ENCODE measurements at places on chromosomes 13 and 19. TPM values are rescaled to one million over a fixed set of nuclear protein-coding genes. Genes with fewer than 3 reads are reported as not detected.
A peak's percentile ranks its signal among the peaks of the same experiment; 100 is the strongest.

GRCh38 chr13:98771838-98772611 lies 19.6 kb upstream of the SLC15A1 start:
- no peaks in the 10 kb centered on the region for H3K4me1 ChIP-seq
- no peaks in the 10 kb centered on the region for H3K36me3 ChIP-seq
- H3K27ac ChIP-seq = no peak overlapping the region
- H3K4me3 ChIP-seq = no peak overlapping the region
- H3K27me3 ChIP-seq = no peaks in the 10 kb centered on the region
- DNase-seq = no peak

GRCh38 chr13:100473087-100473486 lies 115.5 kb downstream of the GGACT start:
- no peaks in the 10 kb centered on the region for H3K27me3 ChIP-seq
- no peak overlapping the region for H3K27ac ChIP-seq
- DNase-seq = no peak
- no peak overlapping the region for H3K4me3 ChIP-seq
- H3K4me1 ChIP-seq = no peaks in the 10 kb centered on the region

DNA sequence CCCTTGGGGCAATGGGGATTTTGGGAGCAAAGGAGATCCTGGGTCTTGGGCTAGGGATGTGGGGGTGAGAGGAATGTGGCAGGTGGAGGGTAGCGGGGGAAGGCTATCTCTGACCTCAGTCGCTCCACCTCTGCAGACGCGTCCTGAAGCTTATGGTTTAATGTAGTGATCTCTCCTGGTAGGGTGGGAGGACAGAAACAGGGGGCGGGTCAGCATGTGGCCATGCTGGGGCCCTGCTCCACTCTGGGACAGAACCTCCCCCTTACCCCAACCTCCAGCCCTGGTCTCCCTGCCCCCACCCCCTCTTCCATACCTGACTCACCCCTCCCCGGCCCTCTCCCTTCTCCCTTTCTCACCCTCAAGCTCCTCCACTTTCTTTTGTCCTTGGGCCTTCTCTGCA lies 1.4 kb downstream of the BST2 start:
- no peaks in the 10 kb centered on the region for H3K36me3 ChIP-seq
- H3K27me3 ChIP-seq = no peaks in the 10 kb centered on the region
- no peak for DNase-seq
- H3K27ac ChIP-seq = peak overlapping the region; percentile 87
- peak overlapping the region; percentile 57 for H3K4me3 ChIP-seq

- no peaks in the 10 kb centered on the region for H3K36me3 ChIP-seq
- no peak for DNase-seq
- no peak overlapping the region for H3K27ac ChIP-seq
- H3K4me1 ChIP-seq = no peaks in the 10 kb centered on the region
- H3K27me3 ChIP-seq = no peaks in the 10 kb centered on the region
Measured at GRCh38 chr13:85985797-85986196, 186.6 kb upstream of the SLITRK6 start.

- no peaks in the 10 kb centered on the region for H3K27me3 ChIP-seq
- DNase-seq = no peak
- H3K4me3 ChIP-seq = no peak overlapping the region
- H3K4me1 ChIP-seq = no peaks in the 10 kb centered on the region
Measured at GRCh38 chr19:33403973-33404304, 30.4 kb downstream of the CEBPG start.

- no peak overlapping the region for H3K4me3 ChIP-seq
- no peaks in the 10 kb centered on the region for H3K27me3 ChIP-seq
- no peak for DNase-seq
- no peak overlapping the region for H3K27ac ChIP-seq
- no peaks in the 10 kb centered on the region for H3K4me1 ChIP-seq
Measured at GRCh38 chr19:40357640-40358039, 9.1 kb downstream of the PLD3 start.

DNA sequence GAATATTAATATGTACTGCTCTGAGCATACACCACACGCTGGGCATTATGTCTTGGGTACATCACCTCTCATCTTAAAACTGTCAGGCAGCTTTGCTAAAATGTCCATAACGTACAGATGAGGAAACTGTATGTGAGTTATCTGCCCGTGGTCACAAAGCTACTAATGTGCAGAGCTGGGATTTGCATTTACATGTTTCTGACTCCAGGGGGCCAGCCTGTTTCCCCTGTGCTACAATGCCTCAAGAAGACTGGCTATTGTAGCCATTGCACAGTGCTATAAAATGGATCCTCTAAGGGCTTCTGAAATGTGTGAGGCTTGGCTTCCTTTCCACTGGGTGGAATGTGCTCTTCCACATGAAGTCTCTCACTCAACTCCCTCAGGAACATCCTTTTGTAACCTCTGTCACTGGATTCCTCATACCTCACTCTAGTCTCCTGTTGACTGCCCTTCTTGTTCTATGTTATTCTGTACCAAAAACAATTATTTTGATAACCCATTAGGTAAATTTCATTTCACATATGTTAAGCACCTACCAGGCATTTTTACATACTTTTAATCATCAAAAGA lies 95.6 kb upstream of the HTR2A start:
- H3K36me3 ChIP-seq = no peaks in the 10 kb centered on the region
- H3K4me3 ChIP-seq = no peak overlapping the region
- no peaks in the 10 kb centered on the region for H3K27me3 ChIP-seq
- no peaks in the 10 kb centered on the region for H3K4me1 ChIP-seq
- DNase-seq = no peak
- H3K27ac ChIP-seq = no peak overlapping the region

DNA sequence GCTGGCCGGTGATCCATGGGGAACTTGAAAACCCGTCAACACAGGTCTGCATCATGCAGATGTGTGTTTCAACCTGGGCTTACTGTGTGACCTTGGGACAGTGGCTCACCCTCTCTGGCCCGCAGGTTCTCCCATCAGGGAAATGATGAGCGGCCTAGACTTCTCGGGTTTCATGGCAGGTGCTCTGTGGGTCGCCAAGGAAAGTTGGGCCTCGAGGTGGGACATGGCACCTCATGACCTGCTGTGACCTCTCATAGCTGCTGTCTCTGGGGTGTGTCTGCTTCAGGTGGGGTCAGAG lies 50.8 kb upstream of the NFIC start:
- H3K27ac ChIP-seq = no peak overlapping the region
- no peaks in the 10 kb centered on the region for H3K27me3 ChIP-seq
- no peak overlapping the region for H3K4me3 ChIP-seq
- DNase-seq = no peak
- H3K4me1 ChIP-seq = no peaks in the 10 kb centered on the region

The PNKP gene
- 78.9 TPM for total RNA-seq

GRCh38 chr19:33447336-33448158 lies 74.0 kb downstream of the CEBPG start:
- no peaks in the 10 kb centered on the region for H3K36me3 ChIP-seq
- H3K4me3 ChIP-seq = no peak overlapping the region
- no peak for DNase-seq
- H3K27me3 ChIP-seq = no peaks in the 10 kb centered on the region
- H3K4me1 ChIP-seq = no peaks in the 10 kb centered on the region
- no peak overlapping the region for H3K27ac ChIP-seq

GRCh38 chr19:41311613-41312012 lies 1.6 kb downstream of the CCDC97 start:
- no peaks in the 10 kb centered on the region for H3K36me3 ChIP-seq
- H3K4me1 ChIP-seq = no peaks in the 10 kb centered on the region
- DNase-seq = no peak
- H3K27ac ChIP-seq = no peak overlapping the region
- no peaks in the 10 kb centered on the region for H3K27me3 ChIP-seq

Data from ovary (tissue), 10 donors.